ENCODE measurements at places on chromosomes 6 and 20.

GRCh38 chr6:156839591-156840001 lies 62.4 kb downstream of the ARID1B start:
- DNase-seq: no peak

- no peak for DNase-seq
These were observed 124.4 kb downstream of the TTLL2 start for GRCh38 chr6:167449094-167449861.

DNA sequence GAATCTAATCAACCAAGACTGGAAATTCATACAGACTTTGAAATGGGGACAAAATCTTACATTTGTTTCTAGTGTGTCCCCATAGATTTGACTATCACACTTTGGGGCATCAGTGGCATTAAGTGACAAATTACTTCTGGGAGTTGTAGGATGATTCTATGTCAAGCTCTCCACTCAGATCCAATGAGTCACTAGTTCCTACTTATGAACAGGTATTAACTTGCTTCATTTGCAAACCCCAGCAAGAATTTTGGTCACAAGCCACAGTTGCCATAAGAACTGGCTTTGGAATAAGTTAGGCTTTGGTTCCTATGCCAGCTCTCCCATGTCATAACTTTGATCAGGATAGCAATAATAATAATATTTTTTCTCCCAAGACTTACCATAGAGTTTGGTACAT lies 77.6 kb upstream of the PTPRK start:
- no peak for DNase-seq

DNA sequence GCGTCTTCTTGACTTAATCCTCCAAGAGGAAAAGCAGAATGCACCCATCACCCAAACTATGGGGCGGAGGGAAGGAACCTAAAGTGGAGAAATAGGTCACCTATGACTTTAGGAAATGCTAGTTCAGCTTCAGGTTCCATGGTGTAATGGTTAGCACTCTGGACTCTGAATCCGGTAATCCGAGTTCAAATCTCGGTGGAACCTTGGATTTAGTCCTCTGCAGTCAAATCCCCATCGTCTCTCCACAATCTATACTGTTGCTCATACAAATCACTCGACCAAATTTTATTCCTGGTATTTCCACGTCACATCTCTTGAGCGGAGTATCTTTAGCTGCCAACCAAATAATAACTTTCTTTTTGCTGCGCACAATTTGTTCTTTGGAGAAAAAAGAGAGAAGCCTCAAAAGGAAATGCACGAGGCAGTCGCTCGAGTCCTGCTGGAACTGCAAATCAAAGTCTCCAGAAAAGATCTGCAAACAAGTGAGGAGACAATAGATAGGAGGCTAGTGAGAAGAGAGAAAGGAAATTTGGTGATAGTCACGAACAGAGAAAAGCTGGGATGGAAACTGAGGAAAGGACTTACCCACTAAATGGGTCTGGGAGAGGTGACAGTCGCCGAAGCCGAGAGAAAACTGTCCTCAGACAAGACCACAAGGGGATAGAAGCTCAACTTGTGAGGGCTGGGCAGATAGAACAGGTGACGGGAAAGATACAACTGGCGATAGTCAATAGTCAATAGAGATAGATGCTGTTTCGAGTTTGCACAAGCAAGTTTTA lies 16.6 kb downstream of the POM121L2 start:
- DNase-seq: no peak

DNA sequence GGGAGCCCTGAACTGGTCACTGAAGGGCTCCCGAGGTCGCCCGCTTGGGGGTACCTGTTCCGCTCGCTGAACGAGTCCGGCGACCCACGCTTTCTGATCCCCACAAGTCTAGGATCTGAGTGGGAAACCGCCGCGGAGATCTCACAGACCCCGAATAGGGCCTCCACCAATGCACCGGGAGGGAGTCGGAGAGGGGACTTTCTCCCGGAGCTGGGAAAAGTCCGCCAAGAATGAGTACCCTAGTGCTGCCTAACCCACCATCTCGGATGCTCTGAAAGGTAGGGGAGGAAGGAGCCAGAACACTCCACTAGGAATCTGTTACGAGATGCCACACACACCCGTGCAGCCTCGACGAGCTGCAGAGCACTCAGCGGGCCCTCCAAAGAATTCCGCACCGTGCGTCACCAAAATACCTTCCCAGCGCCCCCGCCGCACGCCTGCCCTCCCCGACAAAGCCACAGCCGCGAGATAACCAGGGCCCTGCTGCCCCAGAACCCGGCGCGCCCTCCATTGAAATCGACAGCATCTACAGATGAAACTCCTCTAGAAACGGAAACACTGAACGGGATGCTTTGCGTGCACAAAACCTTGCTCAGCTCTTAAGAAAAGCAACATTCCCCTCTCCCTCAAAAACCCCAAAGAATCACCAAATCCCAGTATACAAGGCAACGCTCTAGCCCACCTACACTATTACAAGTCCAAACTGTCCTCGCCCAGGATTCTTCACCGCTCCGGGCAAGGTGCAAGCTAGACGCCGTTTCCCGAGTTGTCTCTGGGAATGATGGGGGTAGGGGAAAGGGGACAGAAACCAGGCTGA lies 686 bp downstream of the COL12A1 start:
- DNase-seq: no peak

DNA sequence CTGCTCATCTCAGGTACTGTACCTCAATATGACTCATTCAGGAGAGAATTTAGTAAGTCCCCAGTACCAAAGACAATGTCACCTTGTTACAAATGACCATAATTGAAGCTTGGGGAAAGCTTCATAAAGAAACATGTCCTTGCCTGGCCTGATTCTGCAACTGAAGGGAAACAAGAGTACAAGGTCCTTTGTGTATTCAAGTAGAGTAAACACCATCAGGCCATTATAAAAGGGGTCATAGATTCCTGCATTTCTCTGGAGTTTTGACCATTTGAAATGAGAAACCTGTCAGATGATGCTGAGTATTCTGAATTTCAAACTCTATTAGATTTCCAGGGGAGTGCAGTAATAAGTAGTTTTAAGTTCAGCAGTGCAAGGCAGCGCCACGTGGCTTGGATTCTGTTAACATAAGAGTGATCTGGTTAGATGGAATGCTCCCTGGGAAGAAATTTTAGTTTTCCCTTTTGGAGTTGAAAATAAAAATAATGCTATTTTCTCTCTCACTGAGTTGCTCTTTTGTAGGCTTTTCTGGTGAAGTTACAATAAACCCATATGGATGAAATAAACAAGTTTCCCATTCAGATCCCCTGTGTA lies 1054.3 kb downstream of the EPHA7 start:
- DNase-seq: no peak

All from omental fat pad (tissue), 4 donors.